Activated T-cell treated with anti-CD3 and anti-CD28 coated beads, Interleukin-2, amount 50 U/mL, for 4 hours (primary cell): ENCODE measurements at places on chromosomes 12 and 14. TPM values are rescaled to one million over a fixed set of nuclear protein-coding genes. Genes with fewer than 3 reads are reported as not detected.

The CELA1 gene
- not detected for total RNA-seq

GRCh38 chr12:117227000-117227653 lies 36.9 kb upstream of the FBXO21 start:
- DNase-seq, result no peak

GRCh38 chr12:4289231-4289878 lies 15.8 kb downstream of the CCND2 start:
- no peak for DNase-seq

The MFAP5 gene
- not detected for total RNA-seq

The LGMN gene
- total RNA-seq, result 2.9 TPM
